Left hindlimb (tissue), 1 donor: ENCODE measurements at places on chromosomes 1 and 21.

DNA sequence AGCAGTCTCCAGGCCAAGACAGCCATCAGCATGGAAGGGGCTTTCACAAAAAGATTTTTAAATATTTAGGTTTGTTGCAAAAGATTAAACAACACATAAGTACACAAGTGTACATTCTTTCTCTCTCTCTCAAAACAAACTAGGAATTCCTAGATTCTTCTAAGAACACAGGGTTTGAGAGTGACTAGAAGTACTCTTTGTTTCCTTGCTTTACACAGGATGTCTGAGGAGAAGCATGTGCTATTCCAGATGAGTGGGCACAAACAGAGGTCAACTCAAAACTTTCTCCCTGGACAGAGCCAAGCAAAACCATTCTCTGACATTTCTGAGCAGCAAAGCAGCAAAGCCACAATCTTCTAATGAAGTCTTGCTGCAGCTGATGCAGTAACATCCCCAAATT lies 210.6 kb upstream of the HOOK1 start:
- no peak for DNase-seq

DNA sequence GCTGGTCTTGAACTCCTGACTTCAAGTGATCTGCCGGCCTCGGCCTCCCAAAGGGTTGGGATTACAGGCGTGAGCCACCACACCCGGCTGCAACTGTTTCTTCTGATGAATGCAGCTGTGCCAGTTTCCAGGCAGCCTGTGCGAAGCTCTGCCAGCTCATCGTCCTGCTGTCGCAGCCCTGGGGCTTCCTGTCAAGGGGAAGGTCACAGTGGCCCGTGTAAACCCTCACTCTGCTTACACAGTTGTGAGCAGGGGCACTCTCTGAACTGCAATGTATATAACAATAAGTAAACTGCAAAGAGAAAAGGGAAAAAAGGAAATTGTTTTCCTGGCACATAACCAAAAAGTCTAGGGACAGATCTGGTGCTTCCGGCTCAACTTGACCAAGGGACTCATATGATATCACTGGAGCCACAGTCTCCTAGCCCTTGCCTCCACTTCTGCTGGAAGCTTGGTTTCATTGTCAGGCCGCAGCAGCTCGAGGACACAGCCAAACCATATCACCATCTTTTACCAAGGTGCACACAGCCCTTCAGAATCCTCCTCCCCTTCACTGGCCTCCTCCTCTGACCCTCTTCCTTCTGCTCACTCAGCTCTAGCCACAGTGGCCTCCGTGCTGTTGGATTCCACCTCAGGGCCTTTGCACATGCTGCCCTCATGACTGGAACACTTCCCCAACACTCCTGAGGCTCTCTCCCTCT lies 22.8 kb upstream of the LBR start:
- DNase-seq, result no peak

GRCh38 chr1:211788626-211789025 lies 41.9 kb downstream of the LPGAT1 start:
- DNase-seq, result no peak

GRCh38 chr1:225865514-225865913 lies 16.7 kb downstream of the TMEM63A start:
- DNase-seq, result no peak

GRCh38 chr1:8825985-8826481 lies 8.6 kb upstream of the RERE start:
- DNase-seq, result no peak

- no peak for DNase-seq
These were observed 139.2 kb downstream of the CLIC6 start for GRCh38 chr21:34807881-34808568.

GRCh38 chr1:210920258-210920657 lies 213.7 kb downstream of the KCNH1 start:
- no peak for DNase-seq

DNA sequence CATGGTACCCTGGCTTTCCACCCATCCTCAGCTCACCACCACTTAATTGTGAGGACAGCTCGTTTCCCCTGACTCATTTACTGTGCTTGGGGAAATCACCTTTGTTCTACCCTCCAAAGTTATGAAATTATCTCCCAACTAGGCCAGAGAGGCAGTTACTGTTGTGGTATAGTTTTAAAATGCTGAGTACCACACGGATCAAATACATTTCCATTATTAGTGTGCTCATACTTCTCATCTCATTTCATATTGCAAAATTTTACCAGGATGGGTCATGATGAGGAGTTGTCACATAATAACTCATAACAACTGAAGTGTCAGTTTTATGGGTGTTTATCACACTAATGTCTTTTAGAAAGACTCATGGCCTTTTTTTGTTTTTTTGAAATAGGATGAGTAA lies 9.2 kb upstream of the OR2B11 start:
- no peak for DNase-seq

DNA sequence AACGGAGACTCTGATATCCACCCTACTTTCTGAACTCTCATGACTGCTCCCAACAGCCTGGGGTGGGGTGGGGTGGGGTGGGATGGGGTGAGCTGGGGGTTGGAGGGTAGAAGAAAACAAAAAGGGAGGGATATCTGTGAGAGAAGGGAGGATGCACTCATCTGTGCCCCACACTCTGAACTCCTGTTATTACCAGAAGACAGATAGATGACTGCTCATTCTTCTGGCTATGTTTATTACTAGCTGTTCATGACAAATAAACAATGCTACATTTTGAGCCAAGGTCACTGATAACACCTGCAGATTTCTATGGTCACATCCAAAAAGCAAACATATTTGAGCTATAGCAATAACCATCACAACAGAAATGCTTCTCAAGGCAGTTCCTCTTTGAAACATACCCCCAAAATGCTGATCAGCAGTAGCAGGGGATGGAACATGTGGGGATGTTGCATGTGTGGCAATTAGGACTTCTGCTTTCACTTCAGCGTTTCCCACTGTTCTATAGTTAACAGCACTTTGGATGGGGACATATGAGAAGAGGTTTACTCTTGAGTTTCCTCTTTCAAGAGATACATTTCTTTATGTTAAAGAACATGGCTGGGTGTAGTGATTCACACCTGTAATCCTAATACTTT lies 43.3 kb downstream of the GPR3 start:
- no peak for DNase-seq

- DNase-seq, result no peak
These were observed 57.6 kb downstream of the NFIA start for GRCh38 chr1:61139775-61140549.

GRCh38 chr1:211910113-211910884 lies 79.7 kb upstream of the LPGAT1 start:
- no peak for DNase-seq

DNA sequence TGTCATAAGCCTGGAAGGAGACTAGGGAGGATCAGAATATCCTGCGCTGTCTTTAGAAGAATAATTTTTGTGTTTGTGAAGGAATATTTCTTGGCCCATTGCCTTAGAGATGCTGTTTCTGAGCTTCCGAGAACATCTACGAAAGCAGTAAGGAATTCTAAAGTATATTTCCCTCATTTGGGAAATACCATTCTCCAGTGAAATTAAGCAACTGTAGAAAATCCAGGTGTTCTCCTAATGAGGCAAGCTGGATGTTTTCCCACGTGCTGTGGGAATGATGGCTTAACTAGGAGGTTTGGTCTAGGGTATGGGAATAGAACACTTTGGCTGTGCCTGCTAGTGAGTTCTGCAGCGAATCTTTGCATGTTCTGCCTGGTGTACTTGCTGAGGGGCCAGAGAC lies 168.9 kb upstream of the KIAA0040 start:
- no peak for DNase-seq

DNA sequence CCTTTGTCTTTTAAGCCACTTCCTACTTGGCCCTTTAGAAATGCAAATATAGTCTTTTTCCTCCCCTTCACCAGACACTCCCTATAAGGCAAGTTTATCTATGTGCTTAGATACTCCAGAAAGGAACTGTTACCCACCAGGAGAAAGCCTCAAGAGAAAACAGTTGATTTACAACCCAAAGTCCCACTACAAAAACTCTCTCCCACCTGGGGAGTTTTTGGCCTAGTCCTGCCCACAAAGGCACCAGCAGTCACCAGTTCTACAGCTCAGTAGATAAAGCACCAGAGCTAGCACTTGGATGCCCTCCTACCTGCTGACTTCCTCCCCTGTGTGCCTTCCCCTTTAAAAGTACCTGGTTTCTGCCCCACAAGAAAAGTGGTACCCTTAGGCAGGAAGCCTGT lies 27.7 kb upstream of the HAO2 start:
- no peak for DNase-seq

GRCh38 chr1:79193211-79194079 lies 186.9 kb upstream of the ADGRL4 start:
- DNase-seq, result no peak

- DNase-seq, result no peak
These were observed 337.1 kb upstream of the KAZN start for GRCh38 chr1:14261395-14261794.

GRCh38 chr21:15243406-15243805 lies 178.6 kb upstream of the NRIP1 start:
- DNase-seq, result no peak

GRCh38 chr1:200464784-200465400 lies 55.1 kb upstream of the ZNF281 start:
- no peak for DNase-seq

DNA sequence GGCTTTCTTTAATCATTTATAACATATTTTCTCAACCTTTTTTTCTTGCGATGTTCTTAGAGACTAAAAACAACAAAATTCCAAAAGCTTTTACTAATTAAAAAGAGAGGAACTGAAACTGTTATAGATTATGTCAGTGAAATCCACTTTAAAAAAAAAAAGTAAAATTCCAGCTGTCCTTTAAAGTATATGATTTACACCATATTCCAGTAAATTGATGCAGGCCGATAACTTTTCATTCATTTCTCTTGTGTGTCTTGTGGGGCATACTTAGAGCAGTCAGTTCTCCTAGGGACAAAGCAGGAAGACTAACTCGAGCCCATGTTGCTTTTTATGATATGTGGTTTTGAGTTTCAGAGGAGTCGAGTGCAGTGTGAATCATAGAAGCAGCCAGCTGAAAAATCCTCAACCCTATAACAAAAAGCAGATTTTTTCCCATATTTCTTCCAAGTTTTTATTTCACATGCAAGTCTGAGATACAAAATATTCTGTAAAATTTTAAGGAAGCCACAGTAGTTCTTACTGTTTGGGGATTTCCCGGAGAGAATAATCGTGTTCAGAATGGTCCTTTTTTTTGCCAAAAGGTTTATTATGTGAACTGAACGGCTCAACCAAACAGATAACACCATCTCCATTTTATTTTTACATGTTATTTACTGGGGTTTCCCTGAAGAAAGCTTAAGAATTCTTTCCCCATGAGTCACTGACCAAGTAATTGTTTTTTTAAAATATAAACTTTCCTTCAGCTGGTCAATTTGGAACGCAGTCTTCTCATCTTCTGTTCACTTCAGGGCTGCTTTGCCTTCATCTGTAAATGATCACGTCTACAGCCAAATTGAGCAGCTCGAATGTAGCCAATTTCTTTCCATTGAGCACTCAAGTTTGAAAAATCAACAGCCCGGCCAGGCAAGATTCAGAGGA lies 77.0 kb upstream of the C1orf105 start:
- peak; percentile 49 for DNase-seq

DNA sequence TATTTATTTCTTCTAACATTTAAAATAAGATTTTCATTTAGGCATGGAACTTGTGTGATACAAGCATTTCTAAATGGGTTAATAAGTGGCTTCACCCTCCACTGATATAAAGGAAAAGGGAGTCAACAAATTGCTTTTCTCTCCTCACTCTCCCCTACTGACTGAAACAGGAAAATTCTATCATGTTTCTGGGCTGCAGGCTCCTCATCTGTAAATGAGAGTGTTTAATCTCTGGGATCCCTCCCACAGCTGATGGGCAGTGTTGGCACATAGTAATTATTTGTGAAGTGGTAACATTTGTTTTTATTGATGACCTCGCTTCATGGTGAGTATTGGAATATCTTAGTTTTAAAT lies 69.8 kb upstream of the WARS2 start:
- DNase-seq, result no peak

- no peak for DNase-seq
These were observed 587.7 kb downstream of the PTPRU start for GRCh38 chr1:29824025-29824424.

GRCh38 chr1:245389873-245390272 lies 235.1 kb downstream of the KIF26B start:
- DNase-seq, result no peak

DNA sequence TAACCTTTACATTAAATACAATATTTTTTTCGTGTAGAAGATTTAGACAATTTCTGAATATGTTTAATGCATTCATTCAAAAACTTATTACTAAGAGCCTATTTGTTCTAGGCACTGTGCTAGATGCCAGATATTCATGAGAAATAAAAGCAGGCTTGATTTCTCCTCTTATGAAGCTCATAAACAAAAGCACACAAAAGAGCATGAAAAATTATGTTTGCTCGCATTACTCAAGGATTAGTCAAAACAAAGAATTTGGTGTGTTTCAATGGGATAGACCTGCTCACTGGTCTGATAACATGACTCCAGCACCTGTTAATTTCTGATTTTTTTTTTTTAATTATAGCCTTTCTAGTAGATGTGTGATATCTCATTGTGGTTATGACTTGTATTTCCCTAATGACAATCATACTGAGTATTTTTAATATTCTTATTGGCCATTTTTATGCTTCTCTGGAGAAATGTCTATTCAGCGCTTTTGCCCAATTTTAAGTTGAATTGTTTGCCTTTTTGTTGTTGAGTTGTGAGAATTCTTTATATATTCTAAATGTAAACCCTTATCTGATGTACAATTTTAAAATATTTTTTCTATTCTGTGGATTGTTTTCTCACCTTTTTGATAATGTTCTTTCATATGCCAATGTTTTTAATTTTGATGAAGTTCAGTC lies 382.3 kb upstream of the ADGRL4 start:
- no peak for DNase-seq

- no peak for DNase-seq
These were observed 26.2 kb downstream of the HYI start for GRCh38 chr1:43427524-43427923.

DNA sequence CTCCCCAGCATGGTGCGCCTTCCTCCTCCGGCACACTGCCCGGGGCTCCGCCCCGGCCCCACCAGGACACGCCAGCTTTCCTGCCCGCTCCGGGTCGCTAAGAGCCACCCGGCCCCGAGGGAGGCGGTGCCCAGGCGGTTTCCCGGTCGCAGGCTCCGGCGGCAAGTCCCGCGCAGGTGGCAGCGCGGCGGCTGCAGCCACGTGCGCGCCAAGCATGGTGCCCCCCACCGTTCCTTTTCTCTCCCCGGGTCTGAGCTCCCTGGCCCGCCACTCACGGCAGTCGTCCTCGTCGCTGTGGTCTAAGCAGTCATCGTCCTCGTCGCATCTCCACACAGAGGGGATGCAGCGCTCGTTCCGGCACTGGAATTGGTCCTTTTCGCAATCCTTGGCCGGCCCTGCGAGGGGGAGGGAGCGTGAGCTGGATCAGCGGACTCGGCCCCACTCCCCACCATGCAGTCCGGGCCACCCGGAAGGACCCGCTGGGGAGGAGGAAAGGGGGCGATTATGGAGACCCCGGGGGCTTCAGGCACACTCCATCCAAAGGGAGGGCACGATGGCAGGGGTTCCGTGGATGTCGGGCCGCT lies 1.2 kb downstream of the LRP8 start:
- peak; percentile 61 for DNase-seq

GRCh38 chr1:26072305-26072704 lies 4.9 kb upstream of the TRIM63 start:
- DNase-seq, result no peak

GRCh38 chr1:171998711-171999110 lies 157.4 kb downstream of the DNM3 start:
- DNase-seq, result no peak

GRCh38 chr1:86998727-86999126 lies 84.3 kb downstream of the HS2ST1 start:
- DNase-seq, result no peak
